ENCODE measurements at places on chromosomes 5 and 9.

DNA sequence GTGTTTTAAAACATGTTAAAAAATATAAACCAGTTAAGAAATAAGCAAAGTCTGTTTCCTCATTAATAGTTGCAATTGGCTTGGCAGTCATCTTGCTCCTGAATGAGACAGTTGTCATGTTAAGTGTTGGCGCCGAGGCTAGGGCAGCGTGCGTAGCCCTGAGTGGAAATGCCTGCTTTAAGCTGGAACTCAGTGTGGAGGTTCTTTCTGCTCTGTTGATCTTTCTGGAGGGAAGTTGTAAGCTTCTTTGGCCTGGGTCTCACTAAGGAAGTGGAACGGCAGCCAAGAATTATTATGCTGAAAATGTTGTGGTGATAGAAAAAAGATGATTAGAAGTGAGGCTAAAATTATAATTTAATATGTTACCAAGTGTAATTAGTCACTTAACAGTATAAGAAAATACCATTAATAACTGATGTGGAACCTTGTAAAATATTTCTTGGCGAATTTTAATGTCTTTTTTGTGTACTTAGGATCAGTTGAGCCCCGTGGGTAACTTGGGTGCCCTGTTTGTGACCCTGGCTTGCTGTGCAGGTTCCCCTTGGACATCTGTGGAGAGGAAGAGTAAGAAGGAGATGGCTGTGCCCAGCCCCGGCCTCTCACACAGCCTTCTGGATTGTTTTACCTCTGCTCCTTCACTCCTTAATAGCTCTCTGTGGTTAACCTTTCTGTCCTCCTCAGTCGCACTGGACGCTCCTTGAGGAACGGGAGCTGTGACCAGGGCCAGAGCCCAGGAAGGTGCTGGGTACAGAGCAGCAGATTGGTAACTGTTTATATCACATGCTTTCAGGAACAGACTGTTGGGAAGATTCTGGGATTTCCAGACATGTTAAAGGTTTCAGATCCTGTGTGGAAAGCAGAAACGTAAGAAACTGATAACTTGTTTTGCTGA lies 31.0 kb downstream of the PCBD2 start:
- no peak for DNase-seq

DNA sequence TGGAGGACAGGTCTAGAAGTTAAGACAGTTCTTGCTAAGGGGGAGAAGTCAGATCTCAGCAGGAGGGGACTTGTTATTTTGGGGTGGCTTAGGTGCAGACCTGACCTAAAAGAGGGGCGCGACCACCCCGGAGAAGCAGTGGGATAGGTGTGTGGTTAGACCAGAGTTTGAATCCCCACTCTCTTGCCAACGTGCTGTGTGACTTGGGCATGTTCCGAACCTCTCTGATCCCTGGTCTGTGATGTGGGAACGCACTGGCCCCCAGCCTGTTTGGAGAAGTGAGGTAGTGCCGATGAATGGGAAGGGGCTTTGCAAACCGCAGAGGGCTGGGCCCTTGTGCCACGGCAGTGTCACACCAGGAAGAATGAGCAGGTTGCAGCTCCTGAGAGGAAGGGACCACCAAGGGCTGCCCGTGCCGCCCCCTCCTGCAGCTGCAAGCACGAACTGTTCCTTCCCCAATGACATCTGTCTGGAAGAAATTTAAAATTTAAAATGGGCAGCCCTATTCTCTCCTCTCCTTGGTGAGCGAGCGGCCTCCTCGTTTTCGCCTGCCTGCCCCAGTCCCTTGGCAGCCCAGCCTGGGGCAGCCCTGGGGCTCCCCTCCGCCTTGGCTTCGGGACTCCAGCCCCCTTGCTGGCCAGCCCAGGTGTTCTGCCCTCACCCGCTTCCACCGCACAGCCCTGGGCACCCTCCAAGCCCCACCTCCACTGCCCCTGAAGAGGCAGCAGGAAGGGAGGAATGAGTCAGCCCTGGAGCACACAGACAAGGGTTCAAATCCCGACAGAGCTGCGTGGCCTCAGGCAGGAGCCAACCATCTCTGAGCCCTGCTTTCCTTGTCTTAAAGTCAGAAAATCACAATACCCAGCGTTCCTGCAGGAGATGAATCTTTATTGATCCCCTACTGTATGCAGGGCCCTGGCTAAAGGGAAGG lies 1.6 kb downstream of the FIBCD1 start:
- no peak for DNase-seq

DNA sequence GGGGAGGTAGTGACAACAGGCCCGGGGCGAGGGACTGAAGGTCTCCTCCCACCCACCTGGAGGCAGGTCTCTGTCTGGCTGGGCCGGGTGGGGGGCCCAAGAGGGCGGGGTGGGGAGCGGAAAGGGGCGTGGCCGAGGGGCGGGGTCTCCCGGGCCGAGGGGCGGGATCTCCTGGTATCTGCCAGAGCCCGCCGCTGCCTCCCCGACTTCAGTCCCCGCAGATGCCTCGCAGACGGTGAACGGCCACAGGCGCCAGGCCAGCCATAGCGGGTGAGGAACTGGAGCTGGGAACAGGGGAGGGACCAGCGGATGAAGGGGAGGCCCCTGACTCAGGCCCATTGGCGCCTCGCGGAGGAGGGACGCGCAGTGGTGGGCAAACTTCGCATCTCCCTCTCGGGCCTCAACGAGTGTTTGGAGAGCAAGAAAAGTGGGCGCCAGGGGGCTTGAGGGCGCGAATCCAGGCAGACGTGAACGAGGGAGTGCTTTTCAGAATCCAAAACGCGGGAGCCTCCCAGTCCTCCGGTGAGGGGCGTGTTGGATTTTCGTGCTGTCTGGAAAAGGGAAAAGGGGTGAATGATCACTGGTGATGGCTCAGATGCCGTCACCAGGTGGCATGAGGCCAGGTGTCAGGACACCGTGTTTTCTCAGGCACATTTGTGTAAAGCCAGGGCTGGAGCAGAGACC lies at the start of gene ADGRD2:
ADGRD2 (plus strand) TSS at position 211 of the 684 bp plus-strand sequence. CDS start 1,216 bp downstream, outside the sequence.
- DNase-seq, result no peak

DNA sequence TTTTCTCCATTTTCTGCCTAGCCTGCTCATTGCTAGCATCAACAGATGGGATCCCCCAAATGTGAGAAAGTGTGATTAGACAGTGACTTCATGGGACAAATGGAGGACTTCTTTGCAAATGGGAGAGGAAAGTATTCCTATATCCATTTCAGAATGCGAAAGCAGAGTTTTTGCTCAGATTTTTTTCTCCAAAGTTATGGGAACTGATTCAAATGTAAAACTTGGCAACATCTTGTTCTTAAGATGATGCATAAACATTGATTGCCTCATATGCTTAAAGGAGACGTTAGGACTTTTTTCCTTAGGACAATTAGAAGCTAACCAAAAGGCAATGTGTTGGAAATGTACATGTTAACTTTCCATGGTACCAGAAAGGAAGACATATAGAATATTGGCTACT lies 704.3 kb upstream of the ZNF608 start:
- DNase-seq, result no peak

GRCh38 chr9:111253742-111254437 lies 76.1 kb downstream of the OR2K2 start:
- DNase-seq, result no peak

GRCh38 chr5:55625589-55625909 lies 86.6 kb downstream of the SLC38A9 start:
- no peak for DNase-seq

DNA sequence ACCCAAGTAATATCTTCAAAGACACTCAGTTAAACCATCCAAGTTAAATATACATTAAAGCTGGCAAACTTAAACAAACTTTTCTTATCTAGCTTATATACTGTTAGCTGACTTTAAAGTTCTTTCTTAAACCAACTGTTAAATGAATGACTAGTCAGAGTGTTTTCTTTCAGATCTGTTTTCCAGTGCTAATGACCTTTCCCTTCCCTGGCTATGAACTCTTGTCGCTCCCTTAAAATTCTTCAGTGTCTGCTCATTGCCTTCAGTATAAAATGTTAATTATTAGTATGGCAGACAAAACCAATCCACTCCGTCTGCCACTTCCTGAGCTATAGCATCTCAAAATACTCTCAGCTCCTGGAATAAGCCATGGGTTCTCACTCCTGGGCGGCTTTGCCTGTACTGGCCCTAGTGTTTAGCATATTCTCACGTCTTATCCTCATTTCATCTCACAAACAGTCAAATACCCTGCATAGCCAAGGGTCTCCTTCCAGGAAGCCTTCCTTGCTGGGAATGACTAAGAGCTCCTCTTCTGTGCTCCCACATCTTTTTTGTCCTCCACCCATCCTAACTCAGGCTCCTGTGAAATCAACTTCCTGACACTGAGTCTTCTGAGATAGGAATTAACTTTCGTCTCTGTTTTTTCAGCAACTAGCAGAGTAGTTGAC lies 87.7 kb downstream of the VCAN start:
- DNase-seq, result no peak

GRCh38 chr5:124922255-124922975 lies 176.0 kb upstream of the ZNF608 start:
- no peak for DNase-seq

GRCh38 chr9:104256031-104256695 lies 162.1 kb downstream of the SMC2 start:
- DNase-seq, result no peak

DNA sequence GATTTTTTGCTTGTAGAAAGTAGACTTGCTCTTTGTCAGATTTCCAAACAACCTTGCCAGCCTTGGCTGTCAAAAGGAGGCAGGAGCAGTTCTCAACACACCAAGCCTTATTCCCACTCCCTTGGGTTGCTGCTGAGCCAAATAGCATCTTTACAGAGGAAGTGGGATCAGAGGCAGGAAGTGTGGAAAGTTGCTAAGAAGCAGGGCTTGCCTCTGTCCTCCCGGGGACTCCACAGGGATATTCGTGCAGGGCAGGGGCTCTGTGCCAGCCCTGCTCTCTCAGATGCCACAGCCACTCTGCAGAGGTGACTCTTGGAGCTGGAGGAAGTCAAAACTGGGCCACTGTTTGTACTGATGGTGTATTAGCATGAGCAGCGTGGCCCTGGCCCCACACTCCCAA lies 24.3 kb downstream of the PTPDC1 start:
- no peak for DNase-seq

- DNase-seq, result no peak
Observed at GRCh38 chr5:167951116-167951515, 340.3 kb upstream of the WWC1 start.

DNA sequence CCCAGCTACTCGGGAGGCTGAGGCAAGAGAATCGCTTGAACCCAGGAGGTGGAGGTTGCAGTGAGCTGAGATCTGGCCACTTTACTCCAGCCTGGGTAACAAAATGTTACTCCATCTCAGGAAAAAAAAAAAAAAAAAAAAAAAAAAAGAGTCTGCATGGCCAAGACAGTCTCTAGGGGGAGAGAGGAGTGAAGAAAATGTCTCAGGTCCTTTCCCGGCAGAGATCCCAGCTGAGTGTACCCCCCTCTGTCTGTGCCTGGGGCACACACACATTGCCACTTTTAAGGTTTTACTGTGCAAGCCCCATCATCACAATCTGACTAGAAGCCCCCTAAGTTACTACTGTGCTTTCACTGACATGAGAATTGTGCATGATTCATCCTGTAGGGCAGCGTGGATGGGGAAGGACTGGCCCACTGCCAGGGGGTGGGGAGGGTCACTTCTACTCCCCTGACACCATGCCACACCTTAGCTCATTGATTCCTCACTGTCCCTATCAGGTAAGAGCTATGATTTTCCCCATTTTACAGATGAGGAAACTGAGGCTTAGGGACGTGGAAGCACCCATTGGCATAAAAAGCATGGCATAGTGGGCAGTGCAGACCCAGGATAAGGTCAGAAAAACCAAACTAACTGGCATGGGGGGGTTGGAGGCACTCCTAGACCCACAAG lies 102.3 kb upstream of the LARP1 start:
- DNase-seq, result no peak
